ENCODE measurements at places on chromosomes 2 and 18.
A peak's percentile ranks its signal among the peaks of the same experiment; 100 is the strongest.

DNA sequence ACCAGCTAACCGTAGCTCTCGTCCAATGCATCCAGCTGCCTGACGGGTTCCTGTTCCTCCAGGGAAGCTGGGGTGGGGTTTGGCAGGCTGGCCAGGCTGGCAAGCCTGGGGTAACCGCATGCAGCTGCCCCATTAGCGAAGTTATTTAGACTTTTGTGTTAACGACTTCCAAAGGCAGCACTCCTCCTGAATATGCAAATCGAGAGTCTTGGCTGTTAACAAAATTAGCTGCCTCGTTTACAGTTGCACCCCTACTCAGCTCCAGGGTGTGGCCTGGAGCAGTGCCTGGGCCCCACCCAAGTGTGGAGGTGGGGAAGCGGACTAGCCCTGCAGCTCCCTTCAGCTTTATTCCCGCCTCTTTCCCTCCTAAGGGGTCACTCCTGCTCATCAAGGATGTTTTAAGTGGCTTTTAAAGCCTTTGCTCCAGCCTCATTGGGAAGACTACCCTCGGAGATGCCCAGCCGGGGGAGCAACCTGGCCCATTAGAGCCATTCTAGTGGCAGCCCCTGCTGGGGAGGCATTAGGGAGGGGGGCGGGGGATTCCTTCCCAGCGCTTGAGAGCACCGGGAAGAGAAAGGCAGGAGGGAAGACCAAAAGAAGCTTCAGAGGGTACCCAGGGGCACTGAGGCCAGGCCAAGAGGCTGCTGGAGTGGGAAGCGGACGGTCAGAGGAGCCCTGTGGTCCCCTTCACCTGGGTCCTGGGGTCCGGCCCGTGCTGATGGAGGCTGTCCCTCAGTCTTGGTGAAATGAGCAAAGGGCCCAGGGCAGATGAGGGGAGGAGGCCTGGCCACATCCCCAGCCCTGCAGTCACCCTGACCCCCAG, 204.1 kb downstream of the CELF4 start:
- DNase-seq: no peak

GRCh38 chr2:182952741-182953450, 85.4 kb downstream of the NCKAP1 start:
- no peak for DNase-seq

DNA sequence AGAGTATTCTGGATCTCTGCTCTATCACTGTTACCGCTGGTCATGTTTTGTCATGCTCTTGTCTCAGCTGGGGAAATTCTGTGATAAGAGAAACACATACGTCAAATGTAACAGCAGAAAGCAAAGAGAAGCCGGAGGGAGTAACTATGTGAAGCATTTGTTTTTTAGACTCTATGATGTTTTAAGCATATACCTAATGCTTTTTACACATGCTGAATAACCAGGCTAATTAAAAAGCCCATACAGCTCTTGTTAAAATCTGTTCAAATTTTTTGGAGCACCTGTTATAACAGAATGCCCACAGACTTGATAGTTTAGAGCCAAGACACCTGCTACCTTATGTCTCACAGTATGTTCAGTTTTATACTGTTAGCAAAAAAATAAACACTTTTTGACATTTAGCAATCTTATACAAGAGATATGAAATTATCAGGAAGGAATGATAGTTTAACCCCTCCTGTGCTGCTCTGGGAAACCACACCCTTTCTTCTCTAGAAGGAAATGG, 92.3 kb upstream of the TANK start:
- DNase-seq: peak; percentile 0

- no peak for DNase-seq
These were observed 194.3 kb downstream of the MTX2 start for GRCh38 chr2:176463546-176463945.
